Left lung (tissue), 14 donors: ENCODE measurements at places on chromosomes 2 and 18.

DNA sequence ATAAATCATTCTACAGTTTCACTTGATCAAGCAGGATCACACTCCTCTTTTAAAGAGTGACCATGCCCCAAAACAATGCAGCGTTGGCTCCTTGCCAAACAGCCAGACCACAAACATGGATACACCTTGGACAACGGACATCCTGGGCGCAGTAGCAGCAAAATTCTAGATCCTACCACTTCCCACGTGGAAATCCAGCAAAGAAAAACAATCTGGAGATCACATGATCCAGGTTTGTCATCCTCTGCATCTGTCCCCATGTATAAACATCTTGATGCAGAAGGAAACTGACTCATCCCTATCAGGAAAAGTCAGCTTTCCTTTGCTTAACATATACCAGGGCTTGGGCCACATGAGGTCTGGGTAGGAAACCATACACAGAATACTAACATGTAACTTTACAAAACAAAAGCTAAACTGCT lies 53.1 kb downstream of the ZNF521 start:
- no peak for DNase-seq

- DNase-seq = no peak
Observed at GRCh38 chr18:45666520-45666919, 51.2 kb downstream of the SLC14A2 start.

GRCh38 chr2:168661863-168662256 lies 140.6 kb upstream of the NOSTRIN start:
- no peak for DNase-seq

DNA sequence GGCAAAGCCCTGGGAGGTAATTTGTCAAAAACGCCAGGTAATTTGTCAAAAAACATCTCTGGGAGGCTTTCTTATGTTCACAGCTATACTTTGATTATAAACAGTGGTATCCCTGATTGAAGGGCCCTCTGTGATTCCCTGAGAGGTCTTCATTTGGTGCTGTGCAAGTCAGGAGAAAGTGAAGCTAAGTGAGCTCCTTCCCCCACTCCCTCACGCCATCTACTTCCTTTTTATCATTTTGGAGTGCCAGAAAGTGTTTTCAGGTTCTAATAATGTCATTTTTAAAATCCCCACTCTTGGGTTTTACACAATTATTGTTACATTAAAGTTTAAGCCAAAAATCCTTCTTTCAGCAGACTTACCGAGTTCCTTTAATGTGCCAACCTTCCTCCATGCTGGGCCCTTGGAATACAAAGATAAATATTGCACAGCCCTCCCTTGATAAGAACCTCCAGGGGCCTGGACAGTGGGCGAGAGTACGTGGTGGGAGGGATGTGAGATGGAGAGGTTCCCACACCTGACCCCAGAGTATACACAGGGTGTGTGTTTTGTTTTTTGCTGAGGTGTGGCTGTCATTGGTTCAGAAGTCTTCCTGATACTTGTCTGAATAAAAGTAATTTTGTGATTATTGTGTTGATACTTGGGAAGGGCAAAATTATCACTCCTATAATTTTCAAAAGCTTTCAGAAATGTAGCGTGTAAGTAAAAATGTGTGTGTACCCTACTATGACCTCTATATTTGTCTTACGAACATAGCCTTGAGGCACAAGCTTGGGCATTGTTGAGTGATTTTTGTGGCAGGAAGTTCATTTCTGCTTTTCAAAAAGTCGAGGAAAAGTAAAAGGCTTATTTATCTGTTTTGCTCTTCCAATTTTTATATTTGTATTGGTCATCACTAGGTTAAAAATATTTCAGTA lies 8.2 kb downstream of the MAPRE2 start:
- DNase-seq = no peak
